ENCODE measurements at places on chromosomes 1 and 21.

DNA sequence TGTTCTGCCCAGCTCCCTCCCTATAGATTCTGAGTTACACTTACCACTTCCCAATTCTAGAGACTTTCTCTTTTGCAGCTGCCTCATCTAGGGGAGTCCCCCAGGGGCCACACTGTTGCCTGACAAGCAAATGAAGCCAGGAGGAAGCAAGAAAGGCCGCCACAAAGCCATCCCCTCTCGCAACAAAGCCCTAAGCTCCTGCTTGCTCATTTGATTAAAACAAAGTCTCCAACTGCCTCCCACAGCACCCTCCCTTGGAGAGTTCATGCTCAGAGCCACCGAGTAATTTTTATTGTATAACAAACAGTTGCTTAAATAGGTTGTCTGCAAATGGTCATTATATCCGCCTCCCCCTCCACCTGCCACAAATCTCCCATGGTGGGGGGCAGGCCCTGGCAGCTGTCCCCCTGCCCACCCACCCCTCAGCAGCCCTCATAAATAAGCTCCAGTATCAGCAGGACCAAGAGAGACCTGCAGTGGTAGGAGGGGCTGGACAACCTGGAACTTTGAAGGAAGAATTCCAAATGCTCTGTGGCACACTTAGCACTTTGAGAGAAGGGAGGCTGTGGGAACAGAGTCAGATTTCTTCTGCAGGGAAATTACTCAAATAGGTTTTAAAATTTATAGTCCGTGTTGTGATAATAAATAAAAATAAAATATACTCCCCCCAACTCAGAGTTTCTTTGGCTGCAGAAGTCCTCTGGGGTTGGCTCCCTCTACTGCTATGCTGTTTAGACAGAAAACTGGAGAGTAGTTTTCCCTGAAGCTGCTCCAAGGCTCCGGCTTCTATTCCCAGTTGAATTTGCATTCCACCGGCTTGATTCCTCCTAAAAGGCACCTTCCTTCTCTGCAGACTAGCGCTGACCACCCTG is 237.5 kb downstream of the TTLL7 start:
- peak; percentile 83 for DNase-seq

DNA sequence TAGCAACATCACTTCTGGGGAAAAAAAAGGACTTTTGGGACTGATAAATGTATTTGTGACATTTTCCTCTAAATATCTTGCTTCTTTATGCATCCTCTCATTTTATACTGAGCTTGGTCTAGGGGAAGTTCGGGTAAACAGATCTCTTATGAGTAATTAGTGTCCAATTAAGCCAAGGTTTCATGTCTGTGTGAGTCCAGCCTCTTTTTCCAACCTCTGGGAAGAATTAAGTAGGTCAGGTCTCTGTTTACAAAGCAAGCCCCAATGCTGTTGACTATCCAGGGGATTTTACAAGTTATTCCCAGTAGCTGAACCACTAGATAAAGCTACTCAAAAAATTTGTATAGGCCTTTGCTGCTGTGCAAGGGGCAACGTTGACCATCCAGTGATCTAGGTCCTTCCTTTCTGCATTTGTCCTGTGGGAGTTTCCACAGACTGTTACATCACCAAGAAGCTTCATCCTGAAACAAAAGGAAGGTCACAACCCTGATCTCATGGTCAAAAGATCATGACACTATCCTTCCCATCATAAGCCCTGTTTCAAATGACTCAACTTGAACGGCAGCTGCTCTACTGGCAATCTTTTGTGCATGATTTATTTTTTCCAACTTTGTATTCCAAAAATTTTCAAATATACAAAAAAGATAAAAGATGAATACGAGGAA is 74.3 kb downstream of the ETS2 start:
- DNase-seq = no peak

DNA sequence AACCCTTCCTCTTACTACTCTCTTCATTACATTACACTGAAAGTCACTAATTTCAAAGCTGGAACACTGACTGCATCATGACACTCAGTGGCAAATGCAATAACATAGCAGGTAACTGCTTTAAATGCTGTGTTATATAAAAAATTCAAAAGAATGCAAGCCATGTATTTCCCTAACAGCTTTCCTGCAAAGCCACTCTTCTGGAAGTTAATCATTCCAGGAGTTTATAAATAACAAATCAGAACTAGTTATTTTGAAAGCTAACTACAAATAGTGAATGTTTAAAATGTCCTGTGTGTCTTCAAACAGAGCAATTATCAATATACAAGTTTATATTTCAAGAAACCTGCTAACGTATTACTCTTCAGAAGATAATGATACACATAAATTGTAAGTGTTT is 34.5 kb downstream of the DBT start:
- DNase-seq = no peak

- peak; percentile 25 for DNase-seq
Measured at GRCh38 chr1:244234009-244234643, 183.0 kb downstream of the ZBTB18 start.

DNA sequence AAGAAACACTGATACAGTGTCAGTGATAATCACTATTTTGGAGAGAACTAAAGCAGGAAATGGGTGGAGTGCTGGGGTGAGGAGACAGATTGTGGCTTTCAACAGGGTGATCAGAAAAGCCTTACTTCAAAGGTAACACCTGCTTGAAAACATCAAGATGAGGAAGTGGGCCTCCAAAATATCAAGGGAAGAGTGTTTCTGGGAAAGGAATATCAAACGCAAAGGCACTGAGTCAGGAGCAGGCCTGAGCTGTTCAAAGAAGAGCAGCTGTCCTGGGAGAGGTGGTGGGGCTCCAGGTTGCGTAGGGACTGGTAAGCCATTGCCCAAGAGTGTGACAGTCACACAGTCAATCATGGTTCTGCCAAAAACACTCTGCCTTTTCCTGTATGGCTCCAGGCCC is 47.1 kb upstream of the ATP1A1 start:
- DNase-seq = peak; percentile 38

GRCh38 chr1:145871994-145872924 is 13.4 kb upstream of the PIAS3 start:
- no peak for DNase-seq

- DNase-seq = no peak
Measured at GRCh38 chr1:248688527-248689298, 13.9 kb downstream of the OR14I1 start.

DNA sequence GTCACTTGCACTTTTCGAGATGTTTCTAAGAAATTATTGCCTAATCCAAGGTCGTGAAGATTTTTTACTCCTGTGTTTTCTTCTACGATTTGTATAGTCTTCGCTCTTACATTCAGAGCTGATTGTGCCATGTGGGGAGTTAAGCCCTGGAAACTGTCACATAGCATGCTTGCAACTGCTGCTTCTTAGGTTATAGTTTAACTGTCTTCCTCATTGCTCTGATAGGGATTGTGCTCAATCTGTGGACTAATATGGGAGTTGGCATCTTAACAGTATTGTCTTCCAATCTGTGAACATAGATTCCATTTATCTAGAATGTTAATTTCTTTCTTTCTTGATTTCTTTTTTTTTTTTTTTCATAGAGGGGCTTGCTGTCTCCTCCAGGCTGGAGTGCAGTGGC is 34.8 kb upstream of the CAMTA1 start:
- DNase-seq = no peak

GRCh38 chr1:106944721-106945120 is 111.8 kb upstream of the PRMT6 start:
- DNase-seq = peak; percentile 80

GRCh38 chr1:166988974-166989515 is at the start of gene MAEL:
Gene MAEL (plus strand): TSS chr1:166989280. CDS start chr1:166989353, 73 bp downstream.
- no peak for DNase-seq

GRCh38 chr21:27818847-27819246 is 852.0 kb upstream of the ADAMTS5 start:
- no peak for DNase-seq

- peak; percentile 98 for DNase-seq
Measured at GRCh38 chr1:16366722-16367257, at the start of gene SZRD1. Gene SZRD1 (plus strand): TSS chr1:16367242. CDS start chr1:16367258, 16 bp downstream.

- no peak for DNase-seq
Measured at GRCh38 chr1:26029054-26029863, 7.7 kb downstream of the EXTL1 start.

DNA sequence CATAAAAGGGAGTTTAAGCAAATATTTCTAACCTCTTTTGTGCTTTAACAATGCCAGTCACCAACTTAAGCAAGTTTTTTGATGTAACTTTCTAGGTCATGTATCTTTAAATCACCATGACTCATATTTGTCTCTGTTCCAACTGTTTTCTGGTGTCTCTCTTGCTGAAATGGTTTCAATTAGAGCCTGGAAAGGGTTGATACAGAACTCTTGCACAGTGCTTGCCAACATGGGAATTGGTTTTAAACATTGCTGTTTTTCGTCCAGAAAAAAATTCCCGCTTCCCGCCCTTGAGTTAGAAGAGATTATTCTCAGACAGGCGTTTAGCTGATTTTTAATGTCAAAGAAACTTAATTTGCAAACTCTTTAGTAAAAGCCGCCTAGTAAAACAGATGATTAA is 46.4 kb upstream of the SLC22A15 start:
- no peak for DNase-seq

GRCh38 chr21:32525282-32525681 is 60.0 kb downstream of the TCP10L start:
- no peak for DNase-seq

DNA sequence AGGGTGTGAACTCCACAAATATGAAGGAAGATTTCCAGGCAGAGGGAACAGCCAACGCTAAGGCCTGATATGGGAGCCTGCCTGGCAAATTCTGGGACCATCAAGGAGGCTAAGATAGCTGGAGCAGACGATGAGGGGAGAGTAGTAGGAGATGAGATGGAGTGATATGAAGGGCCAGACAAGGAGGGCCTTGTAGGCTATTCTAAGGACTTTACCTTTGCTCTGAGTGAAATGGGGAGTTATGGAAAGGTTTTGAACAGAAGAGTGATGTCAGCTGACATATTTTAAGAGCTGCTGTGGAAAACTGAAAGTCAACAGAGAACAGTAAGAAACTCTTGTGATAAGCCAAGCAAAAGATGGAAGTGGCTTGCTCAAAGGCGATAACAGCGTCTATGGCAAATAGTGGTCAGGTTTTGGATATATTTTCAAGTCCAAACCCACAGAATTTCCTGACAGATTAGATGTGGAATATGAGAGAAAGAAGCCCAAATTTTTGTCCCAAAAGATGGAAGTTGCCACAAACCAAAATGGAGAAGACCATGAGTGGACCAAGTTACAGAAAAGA is 2.1 kb upstream of the TP53BP2 start:
- DNase-seq = no peak

GRCh38 chr1:67110352-67110751 is 24.4 kb downstream of the C1orf141 start:
- no peak for DNase-seq

- DNase-seq = no peak
Measured at GRCh38 chr1:155513300-155513916, 49.2 kb downstream of the ASH1L start.

GRCh38 chr1:204744107-204744779 is 58.7 kb upstream of the LRRN2 start:
- DNase-seq = peak; percentile 93

DNA sequence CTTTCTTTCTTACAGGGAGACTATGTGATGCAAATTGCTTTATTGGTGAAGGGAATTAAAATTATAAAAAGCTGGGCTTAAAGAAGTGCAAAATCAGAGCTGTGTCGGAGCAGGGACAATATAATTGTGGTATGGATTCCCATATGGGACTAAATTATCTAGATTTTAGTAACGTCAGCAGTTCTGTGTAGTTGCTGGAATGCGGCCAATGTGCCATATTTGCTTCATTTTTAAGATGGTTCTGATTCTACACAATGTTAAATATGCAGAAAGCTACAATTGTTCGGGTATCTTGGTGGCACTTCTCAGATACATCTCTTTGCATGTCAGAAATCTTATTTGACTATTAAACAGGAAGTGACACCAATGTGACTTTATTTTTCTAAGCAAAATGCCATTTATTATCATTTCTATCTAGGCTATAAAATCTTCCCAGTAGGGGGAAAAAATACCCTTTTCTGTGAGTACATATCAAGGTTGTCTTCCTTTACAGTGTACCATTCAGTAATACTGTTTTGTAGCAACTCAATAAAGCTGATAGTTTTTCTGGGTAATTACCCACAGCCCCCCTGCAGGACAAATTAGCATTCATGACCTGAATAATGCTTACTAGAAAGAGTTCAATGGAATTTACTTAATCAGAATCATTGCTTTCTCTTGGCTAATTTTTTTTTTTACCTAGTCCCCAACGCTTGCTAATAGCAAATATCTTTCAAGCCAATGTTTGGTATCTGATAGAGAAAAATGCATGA is 288.3 kb upstream of the ADGRL2 start:
- no peak for DNase-seq

DNA sequence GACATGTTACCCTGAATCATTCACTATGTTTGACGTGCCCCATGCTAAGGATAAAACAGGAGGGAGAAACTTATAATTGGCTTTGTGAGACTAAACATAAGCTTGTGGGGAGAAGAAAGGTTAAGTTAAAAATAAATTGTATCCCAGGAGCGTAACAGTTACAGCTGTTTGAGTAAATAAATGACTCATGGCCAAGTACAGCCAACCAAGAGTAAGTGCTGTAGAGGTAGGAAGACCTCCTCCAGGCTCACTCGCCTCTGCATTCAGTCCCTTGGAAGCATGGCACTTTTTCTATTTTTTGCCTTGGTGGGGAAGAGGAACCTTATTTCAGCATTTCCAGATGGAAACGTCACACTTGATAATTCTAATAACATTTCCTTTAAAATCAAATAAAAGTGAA is 116.5 kb downstream of the ZP4 start:
- DNase-seq = no peak

GRCh38 chr1:160216301-160216700 is 11.1 kb downstream of the PEA15 start:
- no peak for DNase-seq

DNA sequence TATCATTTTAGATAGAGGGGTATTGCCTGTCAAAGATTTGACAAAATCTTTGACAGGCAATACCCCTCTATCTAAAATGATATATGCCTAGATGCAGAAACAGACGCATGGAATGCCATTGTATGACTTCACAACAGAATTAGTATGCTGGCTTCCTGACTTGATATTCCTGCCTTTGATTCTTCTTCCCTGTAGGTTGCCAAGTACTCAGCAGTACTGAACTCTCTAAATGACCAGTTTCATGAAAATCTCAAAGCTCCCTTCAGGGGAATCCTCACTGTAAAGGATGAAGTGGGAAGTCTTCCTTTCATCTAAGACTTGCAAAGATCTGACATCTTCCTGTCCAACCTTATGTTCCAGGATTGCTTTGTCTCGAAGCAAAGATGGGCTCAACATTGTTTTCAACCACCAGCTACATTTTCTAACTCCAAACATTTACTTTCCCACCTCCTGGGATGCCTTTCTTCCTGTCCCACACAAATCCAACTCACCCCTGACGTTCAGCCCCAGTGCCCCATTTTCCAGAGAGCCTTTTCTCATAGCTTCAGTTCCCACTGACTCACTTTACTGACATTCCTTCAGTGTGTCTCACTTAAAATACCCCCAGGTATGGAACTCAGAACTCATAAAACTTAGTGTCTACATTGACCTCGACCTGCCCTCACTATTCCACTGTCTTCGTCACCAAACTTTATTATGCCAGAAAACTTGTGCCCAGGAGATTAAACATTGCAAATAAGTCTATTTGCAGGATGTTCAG is 67.3 kb upstream of the KCNJ6 start:
- DNase-seq = no peak

DNA sequence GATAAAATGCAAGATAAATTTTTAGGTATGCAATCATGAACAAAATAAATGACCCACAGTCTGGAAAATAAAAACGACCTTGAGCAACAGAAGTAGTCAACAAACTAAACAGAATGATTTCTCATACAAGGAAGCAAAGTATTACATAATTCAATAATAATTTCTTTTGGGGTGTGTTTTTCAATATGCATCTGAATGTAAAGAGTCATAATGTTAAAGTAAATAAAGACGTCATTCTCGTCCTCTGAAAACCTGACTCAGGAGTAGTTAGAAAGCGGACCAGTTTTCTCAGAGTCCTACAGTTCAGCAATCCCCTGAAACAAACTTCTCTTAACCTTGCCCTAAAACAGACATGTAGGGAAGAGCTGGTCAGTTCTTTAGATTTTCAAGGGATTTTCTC is 18.6 kb downstream of the CDC42BPA start:
- no peak for DNase-seq

Data from NCI-H69 (cell line).